ENCODE measurements at places on chromosomes 6 and 20.

GRCh38 chr6:88662653-88663174 lies 300.7 kb downstream of the RNGTT start:
- no peak for DNase-seq

DNA sequence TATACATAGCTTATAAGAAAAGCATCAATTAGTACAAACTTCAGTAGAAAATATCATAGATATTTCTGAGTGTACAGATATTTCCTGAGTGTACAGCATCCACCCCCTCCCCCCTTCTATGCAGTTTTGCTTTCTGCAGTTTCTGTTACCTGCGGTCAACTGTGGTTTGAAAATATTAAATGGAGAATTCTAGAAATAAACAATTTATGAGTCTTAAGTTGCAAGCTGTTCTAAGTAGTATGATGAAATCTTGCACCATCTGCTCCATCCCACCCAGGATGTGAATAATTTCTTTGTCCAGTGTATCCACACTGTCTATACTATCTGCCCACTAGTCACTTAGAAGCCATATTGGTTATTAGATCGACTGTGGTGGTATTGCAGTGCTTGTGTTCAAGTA lies 15.8 kb upstream of the GPR63 start:
- no peak for DNase-seq

DNA sequence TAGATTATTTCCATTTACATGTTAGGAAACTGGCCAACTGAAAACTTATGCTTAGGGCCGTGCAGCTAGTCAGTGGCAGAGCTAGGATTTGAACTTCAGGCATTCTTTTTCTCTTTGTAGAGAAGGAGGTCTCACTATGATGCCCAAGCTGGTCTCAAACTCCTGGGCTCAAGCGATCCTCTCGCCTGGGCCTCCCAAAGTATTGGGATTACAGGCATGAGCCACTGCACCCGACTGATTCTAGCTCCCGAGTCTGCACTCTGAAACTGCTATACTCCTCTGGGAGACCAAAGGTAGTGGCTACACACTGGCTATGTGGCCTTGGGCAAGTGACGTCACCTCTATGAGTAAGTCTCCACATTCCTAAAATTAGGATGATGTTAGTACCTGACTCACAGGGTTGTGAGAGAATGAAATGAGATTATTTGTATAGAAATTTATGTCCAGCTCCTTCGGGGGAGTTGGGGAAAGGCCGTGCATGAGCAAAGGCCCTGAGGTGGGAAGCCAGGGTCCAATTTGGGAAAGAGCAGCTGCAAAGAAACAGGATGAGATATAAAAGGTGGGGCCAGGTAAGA lies 6.4 kb downstream of the PLTP start:
- peak; percentile 58 for DNase-seq

GRCh38 chr6:12356983-12357972 lies 67.1 kb downstream of the EDN1 start:
- DNase-seq: peak; percentile 44

DNA sequence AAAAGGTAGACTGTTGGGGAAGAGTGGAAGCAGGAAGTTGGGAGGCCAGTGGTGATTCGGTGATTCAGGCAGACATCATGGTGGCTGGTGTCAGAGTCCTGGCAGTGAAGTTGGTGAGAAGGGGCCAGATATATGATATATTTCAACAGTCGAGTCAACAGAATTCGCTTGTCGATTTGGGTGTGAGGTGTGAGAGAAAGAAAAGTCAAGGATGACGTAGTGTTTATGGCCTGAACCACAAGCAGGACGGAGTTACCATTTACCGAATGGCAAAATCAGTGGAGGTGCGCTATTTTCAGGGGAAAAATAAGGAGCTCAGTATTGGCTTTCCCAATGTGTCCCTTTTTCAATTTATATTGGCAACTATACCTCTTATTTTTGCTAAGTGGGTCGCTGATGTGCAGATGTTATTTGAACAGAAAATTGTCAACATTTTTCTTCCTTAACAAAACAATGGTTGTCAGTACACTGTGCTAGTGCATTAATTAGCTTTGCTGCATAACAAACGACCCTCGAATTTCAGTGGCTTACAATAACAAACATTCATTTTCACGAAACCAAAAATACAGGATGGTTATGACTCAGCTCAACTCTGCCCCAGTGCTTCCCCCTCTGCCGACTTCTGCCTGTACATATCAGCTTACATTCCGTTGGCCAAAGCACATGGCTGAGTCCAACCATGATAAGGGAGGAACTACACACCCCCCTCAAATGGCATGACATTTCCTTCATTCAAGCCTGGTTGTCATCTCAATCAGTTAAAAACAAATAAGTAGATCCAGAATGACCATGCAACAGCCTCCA lies 255.0 kb upstream of the ZFP64 start:
- DNase-seq: no peak

DNA sequence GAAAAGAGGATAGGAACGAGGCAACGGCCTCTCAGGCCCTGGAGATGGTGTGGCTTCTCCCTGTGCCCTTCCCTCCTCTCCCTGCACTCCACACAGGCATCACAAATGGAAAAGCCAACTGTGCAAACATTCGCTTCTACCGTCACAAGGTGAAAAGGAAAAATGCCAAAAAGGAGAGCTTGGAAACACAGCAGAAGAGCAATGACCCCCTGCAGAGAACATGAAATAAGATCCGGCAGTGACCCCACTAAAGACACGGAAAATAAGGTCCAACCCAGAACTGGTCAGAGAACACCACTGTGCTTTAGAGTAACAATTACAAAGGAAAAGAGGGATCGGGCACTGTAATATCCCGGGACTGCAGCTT lies 63.0 kb downstream of the SLC22A23 start:
- DNase-seq: no peak

GRCh38 chr6:170292407-170293158 lies 1.7 kb upstream of the DLL1 start:
- DNase-seq: no peak

DNA sequence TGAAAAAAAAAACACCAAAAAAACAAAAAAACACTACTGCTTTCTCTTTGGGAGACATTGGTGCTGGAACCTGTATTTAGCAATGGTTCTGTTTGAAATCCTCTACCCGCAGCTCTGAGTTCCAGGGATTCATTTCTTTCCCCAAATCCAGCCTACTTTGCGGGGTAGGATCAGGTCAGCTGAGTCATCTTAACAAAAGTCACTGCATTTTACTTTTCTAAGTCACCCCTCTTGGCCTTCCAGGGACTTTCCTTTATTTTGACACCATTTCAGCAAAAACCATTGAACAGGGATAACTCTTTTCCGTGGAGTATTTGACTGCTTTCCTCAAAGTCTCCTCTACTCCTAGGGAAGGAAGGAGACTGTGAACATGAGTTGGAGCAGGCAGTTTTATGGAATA lies 837.6 kb downstream of the MAFB start:
- peak; percentile 64 for DNase-seq

- no peak for DNase-seq
Measured at GRCh38 chr6:158903801-158904200, 84.6 kb upstream of the EZR start.

DNA sequence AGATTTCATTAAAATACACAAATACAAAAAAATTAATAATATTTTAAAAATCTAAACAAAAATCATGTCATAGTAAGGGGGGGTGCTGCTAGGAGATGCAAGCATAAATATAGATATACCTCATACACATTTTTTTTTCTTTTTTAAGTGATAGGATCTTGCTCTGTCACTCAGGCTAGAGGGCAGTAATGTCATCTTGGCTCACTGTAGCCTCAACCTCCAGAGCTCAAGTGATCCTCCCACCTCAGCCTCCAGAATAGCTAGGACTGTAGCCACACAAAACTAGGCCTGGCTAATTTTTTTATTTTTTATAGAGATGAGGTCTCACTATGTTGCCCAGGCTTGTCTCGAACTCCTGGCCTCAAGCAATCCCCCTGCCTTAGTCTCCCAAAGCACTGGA lies 90.8 kb downstream of the HACE1 start:
- DNase-seq: no peak

GRCh38 chr20:57326667-57327455 lies 2.7 kb upstream of the SPO11 start:
- DNase-seq: no peak

- no peak for DNase-seq
Measured at GRCh38 chr6:40054602-40055001, 120.3 kb upstream of the MOCS1 start.

DNA sequence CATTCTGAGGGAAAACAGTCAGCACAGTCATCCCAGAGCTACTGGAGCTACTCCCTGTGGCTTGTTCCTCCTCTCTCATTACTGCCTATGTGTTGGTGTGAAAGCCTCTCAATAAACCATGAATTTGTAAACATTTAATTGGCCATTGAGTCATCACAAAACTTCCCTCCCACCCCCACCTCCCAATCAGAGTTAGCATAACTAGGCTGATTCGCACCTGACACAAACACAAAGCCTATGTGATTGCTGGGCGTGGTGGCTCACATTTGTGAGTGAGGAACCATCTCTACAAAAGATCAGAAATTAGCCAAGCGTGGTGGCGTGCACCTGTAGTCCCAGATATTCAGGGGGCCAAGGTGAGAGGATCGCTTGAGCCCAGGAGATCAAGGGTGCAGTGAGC lies 17.1 kb upstream of the SNTA1 start:
- DNase-seq: no peak

GRCh38 chr6:56370561-56371211 lies 123.3 kb upstream of the COL21A1 start:
- peak; percentile 96 for DNase-seq

DNA sequence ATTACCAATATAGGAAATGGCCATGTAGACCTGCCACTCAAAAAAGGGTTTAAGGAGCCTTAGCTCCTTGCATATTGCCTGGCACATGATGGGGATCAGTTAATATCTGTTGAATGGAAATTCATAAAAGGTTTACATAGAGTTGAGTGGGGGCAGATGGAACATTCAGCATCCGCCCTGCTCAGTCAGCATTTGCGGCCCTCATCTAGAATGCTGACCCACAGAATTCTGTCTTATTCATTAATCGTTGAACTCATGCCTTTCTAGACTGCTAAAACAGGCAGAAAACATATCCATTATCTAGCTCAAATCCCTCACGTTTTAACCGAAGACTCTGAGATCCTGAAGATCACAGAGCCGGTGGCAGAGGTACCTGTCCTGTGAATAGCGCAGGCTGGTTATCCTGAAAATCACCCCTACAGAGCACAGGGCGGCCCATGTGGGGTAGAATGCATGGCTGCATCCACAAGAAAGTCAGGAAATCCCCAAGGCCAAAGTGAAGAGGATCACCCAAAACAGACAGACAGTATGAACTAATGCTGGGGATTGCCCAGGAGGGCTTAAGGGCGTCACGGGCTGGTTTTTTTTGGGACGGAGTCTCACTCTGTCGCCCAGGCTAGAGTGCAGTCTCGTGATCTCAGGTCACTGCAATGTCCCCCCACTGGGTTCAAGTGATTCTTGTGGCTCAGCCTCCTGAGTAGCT lies 59.9 kb downstream of the CNBD2 start:
- DNase-seq: no peak

DNA sequence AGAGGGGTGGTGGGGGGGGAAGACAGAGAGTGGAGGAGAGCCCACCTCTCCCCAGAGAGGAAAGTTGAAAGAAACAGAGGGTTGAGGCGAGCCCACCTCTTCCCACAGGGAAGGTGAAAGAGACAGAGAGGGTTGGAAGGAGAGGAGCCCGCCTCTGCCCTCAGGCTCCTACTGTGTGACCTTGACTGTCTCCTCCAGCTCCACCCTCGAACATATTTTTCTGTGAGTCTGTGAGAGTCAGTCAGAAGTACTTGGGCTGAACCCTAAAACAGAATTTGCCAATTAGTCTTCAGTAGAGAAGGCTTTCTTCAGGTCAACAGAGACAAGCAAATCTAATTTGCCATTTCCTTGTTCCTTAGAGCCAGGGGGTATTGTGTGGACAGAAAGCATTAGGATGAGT lies 153.7 kb upstream of the SNX9 start:
- no peak for DNase-seq

- DNase-seq: no peak
Measured at GRCh38 chr20:4924032-4924431, 77.3 kb downstream of the SLC23A2 start.

DNA sequence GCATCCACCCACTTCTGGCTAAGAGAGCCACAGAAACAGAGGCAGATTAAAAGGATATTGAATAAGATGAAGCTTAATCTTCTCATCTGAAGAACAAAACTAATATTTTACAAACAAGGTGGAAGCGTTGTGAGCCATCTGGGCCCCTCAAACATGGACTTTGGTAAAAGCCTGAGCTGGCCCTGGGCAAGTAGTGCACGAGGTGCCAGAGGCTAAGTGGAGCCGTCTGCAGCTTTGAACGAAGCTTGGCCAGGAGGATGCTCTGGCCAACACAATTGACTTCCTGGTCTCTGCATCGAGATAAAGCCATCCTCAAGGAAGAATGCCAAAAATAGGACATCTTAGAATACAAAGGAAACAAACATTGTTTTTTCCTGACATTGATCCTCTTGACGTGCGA lies 53.2 kb upstream of the PLEKHG1 start:
- DNase-seq: no peak

GRCh38 chr6:87237804-87238203 lies 82.4 kb downstream of the ZNF292 start:
- peak; percentile 17 for DNase-seq

GRCh38 chr20:3010985-3011723 lies 32.3 kb upstream of the GNRH2 start:
- DNase-seq: peak; percentile 50

GRCh38 chr6:125120054-125120590 lies 33.5 kb upstream of the TPD52L1 start:
- no peak for DNase-seq

DNA sequence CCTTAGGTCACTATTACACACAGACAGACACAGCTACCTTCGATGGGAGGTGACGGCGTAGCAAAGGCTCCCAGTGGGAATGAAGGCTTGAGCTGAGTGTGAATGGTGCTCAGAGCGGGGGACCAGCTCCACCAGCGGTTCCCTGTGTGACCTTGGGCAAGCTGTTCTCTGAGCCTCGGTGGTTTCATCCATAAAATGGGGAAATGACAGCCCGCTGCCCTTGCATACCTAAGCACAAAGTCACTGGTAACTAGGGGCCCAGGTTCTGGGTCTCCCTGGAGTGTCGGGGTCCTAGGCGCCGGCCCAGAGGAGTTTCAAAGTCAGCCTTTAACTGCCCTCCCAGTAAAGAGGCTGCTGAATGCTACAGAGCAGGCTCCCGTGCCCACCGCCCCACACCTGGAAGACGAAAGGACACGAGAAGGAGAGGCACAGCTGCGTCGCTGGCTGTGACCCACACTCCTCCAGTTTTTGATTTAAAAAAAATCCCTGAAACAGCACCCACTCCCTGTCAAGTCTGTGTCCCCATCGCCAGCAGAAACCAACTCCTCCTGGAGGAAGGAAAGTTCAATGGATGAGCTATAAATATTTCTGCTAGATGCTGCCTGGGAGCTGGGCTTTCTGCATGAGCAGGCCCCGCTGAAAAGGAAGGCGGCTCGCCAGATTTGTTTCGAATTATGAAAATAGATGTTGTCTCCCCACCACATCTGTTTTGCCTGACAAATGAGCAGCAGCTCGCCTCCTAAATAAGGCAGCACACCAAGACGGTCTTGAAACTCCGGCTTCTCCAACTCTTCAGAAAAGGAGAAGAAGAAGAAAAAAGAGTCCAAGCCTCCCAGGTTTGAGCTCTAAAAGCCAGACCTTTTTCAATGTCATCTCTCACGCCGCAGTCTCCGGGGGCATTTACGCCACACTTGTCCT lies 27.4 kb downstream of the PMEPA1 start:
- DNase-seq: peak; percentile 19

- DNase-seq: no peak
Measured at GRCh38 chr6:122734529-122735395, 44.8 kb upstream of the FABP7 start.

- no peak for DNase-seq
Measured at GRCh38 chr6:15675536-15676220, 12.8 kb upstream of the DTNBP1 start.

GRCh38 chr6:490251-491037 lies 98.9 kb downstream of the IRF4 start:
- DNase-seq: no peak
